ENCODE measurements at places on chromosomes 1 and 21.

DNA sequence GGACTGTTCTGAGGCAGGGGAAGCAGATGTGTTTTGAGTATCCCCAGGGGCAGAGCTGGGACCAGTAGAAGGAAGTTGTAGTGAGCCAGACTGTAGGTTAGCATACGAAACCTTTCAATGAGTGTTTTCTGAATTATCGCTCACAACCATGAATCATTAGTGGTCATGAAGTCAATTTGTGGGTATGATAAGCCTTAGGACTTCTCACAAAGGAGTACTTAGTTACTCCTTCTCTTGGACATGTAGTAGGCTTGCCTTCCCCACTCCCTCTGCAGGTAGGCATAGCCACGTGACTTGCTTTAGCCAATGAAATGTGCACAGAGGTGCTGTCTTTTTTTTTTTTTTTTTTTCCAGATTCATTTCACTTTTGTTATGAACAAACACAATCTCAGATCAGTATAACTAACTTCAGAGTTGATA lies 23.9 kb upstream of the FAAH start:
- no peak for DNase-seq

GRCh38 chr1:94332516-94332915 lies 85.7 kb upstream of the ABCD3 start:
- no peak for DNase-seq

DNA sequence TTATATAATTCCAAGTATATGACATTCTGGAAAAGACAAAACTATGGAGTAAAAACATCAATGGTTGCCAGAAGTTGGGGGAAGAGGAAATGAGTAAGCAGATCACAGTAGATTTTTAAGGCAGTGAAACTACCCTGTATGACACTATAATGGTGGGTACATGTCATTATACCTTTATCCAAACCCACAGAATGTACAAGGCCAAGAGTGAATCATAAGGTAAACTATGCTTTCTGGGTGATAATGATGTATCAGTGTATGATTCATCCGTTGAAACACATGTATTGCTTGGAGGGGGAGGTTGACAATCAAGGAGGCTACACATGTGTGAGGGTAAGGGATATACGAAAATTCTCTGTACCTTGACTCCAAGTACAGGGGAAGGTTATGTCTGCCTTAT lies 862.7 kb downstream of the PLA2G4A start:
- DNase-seq, result no peak

- no peak for DNase-seq
Measured at GRCh38 chr1:51313268-51313852, 17.0 kb downstream of the TTC39A start.

GRCh38 chr21:44547656-44548331 lies 3.5 kb downstream of the KRTAP10-2 start:
- no peak for DNase-seq

GRCh38 chr1:6359216-6360116 lies 34.1 kb downstream of the ACOT7 start:
- DNase-seq, result no peak

- DNase-seq, result no peak
Measured at GRCh38 chr1:153774780-153775457, at the start of gene SLC27A3. TSS of gene SLC27A3 (plus strand) at chr1:153775407. CDS start at chr1:153775498, 91 bp downstream.

- DNase-seq, result no peak
Measured at GRCh38 chr1:190296453-190296852, 181.2 kb downstream of the BRINP3 start.

DNA sequence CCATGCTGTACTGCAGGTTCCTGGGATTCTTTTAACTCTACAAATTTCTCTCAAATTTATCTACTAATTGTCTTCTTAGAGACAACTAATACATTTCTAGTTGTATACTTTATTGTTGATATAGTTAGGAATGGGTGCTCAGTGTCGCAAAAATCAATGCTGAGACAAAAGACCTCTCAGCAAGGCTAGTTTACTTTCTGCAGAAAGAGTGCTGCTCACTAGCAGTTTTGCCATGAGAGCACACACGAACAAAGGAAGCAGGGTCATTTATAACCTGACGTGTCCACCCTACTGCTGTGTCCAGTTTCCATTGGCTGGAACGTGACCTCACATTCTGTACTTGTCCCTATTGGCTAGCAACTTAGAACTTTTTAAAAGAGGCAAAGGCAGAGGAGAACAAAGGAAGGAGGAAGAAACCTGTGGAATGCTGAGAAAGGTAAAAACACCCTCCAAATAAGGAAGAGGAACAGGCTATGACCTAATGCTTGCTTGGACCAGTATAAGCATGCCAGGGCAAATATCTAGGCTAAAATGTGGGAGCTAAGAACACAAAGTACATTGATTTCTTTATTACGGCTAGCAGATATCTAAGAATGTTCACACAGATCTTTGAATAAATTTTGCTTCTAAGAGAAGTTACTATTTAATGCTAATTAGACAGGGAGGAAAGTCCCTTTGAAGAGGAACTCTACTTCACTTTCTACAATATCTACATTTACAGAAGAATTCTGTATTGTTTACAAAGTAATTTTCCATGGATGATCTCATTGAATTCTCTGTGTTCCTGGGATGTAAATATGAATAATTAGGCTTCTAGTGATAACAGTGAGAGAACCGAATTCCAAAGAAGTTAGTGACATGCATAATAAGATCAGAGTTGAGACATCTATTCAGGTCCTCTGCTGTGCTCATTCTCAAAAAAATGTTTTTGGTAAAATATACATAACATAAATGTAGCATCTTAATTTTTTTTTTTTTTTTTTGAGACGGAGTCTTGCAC lies 86.0 kb upstream of the MAP10 start:
- DNase-seq, result no peak

GRCh38 chr21:46064870-46065214 lies 33.1 kb upstream of the COL6A2 start:
- DNase-seq, result no peak

DNA sequence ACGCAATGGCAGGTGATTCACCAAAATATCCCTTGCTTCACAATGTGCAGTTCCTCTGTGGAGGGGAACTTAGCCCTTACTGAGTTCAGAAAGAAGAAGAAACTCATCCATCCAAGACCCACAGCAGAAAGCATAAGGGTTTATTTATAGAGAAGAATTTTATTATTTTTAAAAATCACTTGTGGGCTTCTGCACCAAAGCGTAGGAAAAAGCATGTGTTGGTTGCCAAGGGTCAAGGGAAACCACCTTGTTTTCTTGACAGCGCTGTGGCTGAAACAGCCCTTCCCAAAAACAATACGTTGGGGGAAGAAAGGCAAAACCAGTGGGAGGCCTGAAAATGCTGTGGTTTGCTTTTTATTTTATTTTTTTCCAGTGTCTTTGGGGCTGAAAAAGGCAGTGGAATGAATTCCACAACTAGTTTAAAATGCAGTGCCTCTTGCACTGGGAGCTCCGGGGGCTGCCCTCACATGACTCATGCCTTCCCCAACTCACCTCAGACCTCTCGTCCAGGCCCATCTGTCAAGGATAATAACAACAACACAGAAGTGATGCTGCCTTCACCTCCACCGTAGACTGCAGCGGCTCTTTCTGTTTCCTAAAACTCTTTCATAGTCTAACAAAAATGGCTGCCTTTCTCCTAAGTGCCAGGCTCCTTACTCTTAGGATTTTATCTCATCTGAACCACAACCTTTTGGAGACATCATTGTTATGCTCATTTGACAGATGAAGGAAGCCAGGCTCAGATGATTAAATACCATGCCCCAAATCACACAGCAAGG lies 224.2 kb upstream of the JUN start:
- no peak for DNase-seq

GRCh38 chr1:117371441-117372151 lies 4.3 kb downstream of the MAN1A2 start:
- no peak for DNase-seq

DNA sequence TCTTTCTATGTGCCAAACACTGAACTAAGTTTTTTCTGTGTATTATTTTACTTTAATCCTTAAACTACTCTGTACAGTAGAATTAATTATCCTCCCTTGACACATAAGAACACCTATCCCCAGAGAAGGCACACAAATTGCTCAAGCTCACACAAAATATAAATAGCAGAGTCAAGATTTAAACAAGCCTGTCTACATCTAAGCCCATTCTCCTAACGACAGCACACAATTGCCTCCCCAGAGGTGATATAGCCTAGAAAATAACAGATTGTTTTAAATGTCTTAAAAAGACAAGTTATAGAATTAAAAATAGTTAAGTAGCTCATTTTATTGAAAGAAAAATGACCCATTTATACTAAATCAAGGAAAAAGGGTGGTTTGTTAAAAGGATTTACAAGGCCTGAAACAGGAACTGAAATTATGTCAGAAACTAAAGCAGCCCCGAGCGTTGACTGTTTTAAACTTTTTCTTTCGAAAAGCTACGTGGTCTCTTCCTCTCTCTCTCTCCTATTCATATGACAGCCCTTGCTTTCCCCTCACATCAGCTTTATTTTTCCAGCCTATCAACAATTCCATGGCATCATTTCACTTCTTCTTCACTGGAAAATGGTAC lies 30.5 kb downstream of the TNFSF18 start:
- no peak for DNase-seq

GRCh38 chr1:116179419-116179818 lies 68.2 kb downstream of the MAB21L3 start:
- no peak for DNase-seq

DNA sequence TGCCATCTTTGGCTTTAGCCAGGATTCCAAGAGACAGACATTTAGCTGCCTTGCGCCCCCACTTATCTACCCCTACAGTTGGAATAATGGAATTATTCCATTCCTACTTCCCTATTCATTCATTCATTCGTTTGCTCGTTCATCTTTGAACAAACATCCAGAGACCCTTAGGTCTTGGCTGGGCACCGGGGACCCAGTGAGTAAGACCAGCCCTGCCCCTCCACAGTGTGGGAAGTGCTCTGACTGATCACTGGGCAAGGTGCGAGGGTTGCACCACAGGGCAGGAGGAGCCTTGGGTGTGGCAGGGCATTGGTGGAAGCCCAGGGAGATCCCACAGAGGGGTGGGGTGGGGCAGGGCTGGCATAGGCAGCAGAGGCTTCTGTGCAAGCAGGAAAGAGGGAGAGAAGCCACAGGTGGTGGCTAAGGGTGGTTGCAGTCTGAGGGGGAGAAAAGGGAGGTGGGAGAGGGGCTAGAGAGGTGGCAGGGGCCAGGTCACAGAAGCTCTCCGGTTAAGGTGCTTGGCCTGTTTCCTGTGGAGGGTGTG lies 35.0 kb upstream of the TMEM61 start:
- no peak for DNase-seq

DNA sequence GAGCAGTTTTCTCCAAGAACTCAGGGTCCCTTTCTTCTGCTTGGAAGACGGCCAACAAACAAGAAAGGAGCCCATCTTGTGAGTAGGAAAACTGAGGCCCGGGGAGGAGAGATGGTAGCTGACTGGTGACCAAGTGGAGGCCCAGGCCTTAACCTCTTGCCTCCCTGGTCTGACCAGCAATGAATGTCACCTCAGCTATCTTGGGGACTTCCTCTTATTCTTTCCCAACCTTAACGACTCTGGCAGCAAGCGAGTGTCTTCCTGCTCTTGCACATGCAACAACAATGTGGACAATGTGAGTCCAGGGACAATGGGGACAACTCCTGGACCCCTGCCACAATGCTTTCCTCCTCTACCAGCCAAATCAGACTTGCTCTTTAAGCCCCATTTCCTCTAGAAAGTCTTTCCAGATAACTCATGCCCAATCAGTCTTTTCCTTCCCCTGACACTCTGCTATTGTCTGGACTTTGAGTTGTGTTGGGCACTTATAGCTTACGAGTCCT lies 12.6 kb downstream of the HSPG2 start:
- DNase-seq, result no peak

DNA sequence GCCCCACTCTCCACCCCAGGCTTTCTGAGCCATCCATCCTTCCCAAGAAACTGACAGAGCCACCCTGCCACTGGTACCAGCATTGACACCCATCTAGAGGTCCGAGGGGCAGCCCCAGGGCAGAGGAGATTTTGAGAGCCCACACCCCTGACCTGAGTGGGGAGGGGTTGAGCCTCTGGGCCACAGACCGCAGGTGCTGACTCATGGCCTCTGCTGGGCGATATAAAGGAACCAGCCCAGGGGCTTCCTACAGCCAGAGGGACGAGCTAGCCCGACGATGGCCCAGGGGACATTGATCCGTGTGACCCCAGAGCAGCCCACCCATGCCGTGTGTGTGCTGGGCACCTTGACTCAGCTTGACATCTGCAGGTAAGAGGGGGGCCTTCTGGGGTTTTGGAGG lies at the start of gene PADI4:
Gene PADI4, plus strand, starts transcription at position 252 of the 400 bp plus-strand sequence. Its CDS starts 26 bp downstream, at position 278.
- DNase-seq, result no peak

GRCh38 chr21:29105218-29105617 lies 25.2 kb upstream of the MAP3K7CL start:
- DNase-seq, result no peak

- DNase-seq, result no peak
Measured at GRCh38 chr1:23997812-23998211, 17.7 kb upstream of the SRSF10 start.

DNA sequence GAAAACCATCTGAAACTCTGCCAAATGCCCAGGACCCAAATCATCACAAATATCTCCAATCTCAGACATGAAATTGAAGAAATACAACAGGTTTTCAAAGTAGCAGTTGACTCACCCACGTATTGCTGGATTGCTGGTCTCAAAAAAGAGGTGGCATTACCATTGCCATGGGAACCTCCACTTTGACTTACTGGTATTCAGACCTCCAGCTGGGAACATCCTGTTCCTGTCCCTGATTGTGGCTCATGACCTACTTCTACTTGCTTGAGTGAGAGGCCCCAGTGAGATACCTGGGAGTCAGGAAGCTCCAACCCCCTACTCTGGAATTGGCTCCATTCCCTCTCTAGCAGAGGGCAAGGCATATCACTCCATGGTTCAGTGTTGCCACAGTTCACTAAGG lies 64.6 kb downstream of the NMNAT2 start:
- no peak for DNase-seq

DNA sequence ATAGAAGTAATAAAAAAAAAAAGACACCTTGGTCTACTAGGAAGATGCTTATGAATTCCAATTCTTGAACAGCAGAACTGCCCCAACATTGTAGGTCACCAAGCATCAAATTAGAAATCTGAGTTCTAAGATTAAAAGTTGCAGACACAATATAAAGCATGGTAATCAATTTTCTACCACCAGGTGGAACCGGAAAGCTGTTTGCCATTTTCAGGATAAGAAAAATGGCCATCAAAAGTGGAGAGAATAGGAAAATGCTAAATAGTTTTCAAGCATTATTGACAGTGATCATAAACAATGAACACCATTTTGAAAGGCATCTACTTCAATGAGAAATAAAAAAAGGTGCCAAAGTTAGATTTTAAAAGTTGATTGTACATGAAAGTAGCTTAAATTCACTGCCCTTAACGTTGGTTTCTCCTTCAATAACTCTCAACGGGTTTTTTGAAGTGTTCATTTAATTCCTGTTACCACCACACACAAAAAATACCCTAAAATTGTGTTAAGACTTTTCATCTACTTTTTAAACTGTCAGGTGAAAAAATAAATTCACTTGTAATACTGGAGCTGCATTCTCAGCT lies 252.9 kb downstream of the KCNT2 start:
- DNase-seq, result no peak

DNA sequence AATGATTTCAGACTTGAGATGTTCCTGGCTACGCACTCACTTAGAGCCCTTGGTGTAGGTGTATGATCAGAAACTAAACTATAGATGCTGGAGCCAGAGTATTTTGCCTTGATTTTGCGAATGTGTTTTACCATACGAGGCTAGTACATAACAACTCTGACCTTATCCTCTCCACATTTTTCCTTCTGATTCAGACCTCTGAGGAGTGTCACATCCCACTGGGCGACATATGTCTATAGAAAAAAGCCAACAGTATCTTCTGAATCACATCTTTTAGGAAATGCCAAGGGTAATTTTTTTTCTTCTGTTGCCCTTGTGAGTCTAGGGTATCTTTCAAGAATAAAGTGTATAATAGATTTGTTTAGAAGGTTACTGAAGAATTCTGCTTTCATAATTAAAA lies 49.6 kb downstream of the AK4 start:
- no peak for DNase-seq

Data from NCI-H1930 (cell line).